T-cell (primary cell): ENCODE measurements at places on chromosomes 12 and 14.

DNA sequence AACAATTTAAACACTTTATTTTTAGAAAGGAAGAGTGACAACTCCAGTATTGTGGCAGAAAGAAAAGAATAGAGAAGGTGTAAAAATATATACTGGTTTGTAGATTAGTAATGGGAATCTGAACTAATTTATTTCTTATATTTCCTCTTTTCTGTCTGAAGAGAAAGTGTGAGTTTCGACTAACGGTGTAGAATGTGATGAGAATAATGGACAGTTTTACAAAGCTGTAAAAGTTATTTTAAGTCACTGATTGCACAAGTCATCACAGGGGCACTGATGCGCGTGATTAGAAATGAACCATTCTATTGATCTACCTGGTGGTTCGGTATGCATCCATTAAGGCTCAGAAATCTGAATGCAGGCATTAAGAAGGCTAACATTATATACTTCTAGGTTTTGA, 158.5 kb upstream of the ATXN7L3B start:
- no peak for DNase-seq

- DNase-seq, result no peak
Measured at GRCh38 chr14:23449314-23449713, 13.9 kb upstream of the MYH7 start.

GRCh38 chr14:60705100-60705499, 19.1 kb downstream of the SIX4 start:
- DNase-seq, result no peak

DNA sequence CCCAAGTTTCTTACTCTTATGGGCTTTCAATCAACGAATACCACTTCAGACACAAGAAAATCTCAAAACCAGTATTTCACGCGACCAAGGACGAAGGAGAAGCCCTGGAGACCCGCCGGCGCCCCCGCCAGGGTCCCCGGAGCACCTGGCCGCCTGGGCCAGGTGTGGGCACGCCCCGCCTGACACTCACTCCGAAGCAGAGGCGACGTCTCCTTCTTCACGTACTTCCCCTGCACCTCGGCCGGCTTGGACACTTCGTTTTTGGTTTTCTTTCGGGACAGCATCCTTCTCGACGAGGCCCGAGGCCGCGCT, 466 bp downstream of the SAV1 start:
- peak; percentile 37 for DNase-seq

GRCh38 chr14:69354383-69355153, 43.5 kb downstream of the ERH start:
- peak; percentile 45 for DNase-seq

GRCh38 chr14:101054671-101055070, 151.1 kb upstream of the RTL1 start:
- DNase-seq, result no peak
